Fibroblast of gingiva (primary cell): ENCODE measurements at places on chromosomes 16 and 17.

DNA sequence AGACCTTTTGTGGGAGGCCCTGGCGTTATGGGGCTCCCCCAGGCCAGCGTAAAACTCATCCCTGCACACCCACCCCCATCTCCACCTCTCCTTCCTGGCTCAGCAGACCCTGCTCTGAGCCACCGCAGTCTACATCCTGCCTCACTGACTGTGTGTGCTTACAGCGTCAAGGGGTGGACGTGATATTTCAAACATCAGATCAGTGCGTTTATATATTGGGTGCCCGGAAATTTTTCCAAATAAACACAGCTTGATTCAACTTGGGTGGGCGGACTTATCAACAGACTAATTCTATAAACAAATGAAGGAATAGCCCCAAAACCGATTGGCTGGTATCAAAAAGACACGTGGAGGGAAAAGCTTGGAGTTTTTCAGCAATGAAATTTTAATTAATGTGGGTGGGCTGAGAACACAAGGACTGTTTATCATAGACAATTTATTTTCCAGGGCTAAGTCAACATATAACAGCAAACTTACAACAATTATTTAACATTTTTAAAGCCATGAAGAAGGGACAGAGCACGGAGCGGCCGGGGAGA lies at the start of gene FOXL1:
Gene FOXL1, plus strand, starts transcription at position 489 of the 539 bp plus-strand sequence. CDS start 175 bp downstream, outside the sequence.
- peak; percentile 56 for DNase-seq

- no peak for DNase-seq
Observed at GRCh38 chr17:72862276-72862999, 230.1 kb downstream of the SLC39A11 start.

DNA sequence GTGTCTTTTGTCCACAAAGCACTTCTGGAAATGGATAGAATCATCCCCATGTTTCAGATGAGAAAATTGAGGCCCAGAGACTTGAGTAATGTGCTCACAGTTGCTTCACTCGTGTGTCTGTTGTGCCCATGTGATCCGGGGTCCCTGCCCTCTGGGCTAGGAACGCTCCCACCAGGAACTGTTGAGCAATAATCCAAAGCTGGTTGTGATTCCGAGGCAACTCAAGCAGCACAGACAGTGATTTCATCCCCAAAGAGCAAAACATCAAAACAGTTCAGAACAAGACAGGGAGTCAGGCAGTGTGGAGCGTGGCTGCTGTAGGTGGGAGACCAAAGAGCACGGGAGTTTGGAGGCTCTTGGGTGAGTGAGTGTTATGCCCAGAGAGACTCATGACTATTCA lies 205.0 kb upstream of the ASIC2 start:
- no peak for DNase-seq

DNA sequence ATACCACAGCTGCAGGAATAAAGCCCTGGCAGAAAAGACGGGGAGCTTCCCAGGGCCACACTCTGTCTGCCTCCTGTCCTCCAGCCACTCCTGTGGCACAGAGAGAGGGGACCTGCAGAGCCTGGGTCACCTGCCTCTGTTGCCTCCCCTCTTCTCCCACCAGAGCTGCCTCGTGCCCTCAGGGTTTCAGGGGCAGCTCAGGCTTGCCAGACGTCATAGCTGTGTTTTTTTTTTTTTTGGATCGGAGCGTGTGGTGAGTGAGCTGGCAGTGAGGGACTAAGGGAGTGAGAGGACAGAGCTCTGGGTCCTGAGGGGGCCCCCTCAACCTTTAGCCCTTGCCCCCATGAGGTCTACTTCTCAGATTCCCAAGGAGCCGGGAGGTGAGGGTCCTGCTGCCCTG lies 2.1 kb downstream of the PIK3R6 start:
- DNase-seq, result no peak

GRCh38 chr17:74786431-74787055 lies 10.4 kb upstream of the NAT9 start:
- no peak for DNase-seq

- no peak for DNase-seq
Observed at GRCh38 chr16:55030944-55031343, 100.3 kb downstream of the IRX5 start.

GRCh38 chr17:28247671-28248555 lies 71.1 kb upstream of the TMEM97 start:
- DNase-seq, result no peak
